ENCODE measurements at places on chromosomes 5 and 9.

- no peak for DNase-seq
Observed at GRCh38 chr9:1922026-1922425, 93.1 kb upstream of the SMARCA2 start.

- no peak for DNase-seq
Observed at GRCh38 chr5:133478199-133478985, 133.9 kb downstream of the FSTL4 start.

- DNase-seq: no peak
Observed at GRCh38 chr9:103304797-103305196, 309.7 kb downstream of the CYLC2 start.

DNA sequence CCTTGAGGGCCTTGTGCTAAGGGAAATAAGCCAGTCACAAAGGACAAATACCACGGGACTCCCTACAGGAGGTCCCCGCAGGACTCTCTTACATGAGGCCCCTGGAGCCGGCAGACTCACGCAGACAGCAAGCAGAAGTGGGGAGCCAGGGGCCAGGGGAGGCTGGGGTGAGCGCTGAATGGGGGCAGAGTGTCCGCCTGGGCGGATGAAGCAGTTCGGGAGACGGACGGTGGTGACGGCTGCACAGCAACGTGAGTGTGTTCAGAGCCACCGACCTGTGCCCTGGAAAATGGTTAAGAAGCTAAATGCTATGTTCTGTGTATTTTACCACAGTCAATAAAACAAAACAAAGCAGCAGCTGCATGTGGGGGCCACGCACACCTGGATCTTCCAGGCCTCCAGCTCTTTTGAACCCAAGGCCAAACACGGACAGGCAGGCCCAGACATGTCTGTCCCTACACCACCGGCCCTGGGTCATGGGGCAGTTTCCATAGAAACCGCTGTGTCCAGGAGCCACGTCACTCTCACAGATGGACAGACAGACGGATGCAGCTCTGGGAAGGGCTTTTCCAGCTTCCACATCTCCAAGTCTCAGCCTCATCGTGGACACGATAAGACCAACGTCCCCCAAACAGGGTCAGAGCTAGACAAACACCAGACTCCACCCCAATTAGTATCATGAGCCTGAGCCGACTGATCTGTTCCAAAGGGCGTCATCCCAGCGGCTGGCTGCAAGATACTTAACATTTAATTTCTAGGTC, 103.9 kb downstream of the VAV2 start:
- no peak for DNase-seq
